ENCODE measurements at places on chromosomes 16 and 17.

DNA sequence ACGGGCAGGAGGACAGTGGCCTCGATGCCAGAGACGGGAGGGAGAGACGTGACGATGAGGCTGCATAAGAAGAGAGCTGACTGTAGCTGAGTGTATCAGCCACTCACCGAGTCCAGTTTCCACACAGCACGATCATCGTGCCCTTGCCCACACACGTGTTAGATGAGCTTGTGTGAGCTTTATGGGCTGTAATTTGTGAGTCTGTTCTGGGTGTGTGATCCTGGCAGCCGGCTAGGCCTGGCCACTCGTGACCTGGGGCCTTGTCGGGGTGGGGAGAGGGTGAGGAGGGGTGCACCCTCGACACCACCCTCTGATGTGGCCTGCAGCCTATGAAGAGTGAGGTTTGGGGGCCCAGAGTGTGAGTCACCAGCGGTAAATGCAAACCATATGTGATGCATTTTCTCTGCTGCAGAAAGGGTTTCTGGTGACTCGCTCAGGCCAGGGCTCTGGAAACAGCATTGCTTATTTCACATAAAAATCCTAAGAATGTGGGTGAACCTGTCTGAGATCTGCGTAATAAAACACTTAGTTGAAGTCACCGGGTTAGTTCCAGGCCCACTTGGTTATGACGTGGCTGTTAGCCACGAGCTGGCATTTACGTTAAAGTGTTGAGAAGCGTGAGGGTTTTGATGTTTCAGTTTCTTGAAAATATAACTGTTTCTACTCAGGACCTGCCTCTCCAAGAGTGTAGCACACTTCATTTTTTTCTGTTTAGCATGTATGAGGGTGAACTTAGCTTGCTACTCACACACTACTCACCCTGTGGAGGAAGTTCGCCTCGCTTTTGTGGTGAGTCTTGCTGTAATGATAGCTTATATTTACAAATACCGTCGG, 4.2 kb downstream of the METRNL start:
- peak; percentile 79 for DNase-seq

GRCh38 chr16:9415545-9415944, 324.1 kb downstream of the HAPSTR1 start:
- no peak for DNase-seq

- no peak for DNase-seq
These were observed 39.6 kb upstream of the ZKSCAN2 start for GRCh38 chr16:25297151-25297787.

GRCh38 chr17:68101987-68102314, 66.4 kb downstream of the KPNA2 start:
- no peak for DNase-seq

DNA sequence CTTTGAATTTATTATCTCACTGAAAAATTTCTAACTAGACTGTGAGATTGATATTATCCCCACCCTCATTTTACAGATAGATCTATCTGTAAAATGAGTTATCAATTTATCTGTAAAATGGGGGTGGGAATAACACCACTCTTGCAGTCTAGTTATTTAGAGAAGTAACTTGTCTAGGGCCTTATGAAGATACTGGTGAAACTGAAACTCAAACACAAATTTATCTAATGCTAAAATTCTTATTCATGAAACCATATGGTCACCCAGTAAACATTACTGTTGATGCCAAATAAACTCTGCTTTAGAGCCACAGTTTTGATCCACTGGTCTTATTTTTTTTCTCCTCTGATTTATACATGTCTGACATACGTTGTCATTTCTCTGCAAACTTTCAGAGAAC, 52.1 kb upstream of the SMIM36 start:
- DNase-seq = no peak

GRCh38 chr16:84283314-84284153, 11.1 kb upstream of the WFDC1 start:
- no peak for DNase-seq

- DNase-seq = peak; percentile 87
These were observed 5.1 kb upstream of the NME4 start for GRCh38 chr16:391885-392335.
